ENCODE measurements at places on chromosomes 7 and 10.

DNA sequence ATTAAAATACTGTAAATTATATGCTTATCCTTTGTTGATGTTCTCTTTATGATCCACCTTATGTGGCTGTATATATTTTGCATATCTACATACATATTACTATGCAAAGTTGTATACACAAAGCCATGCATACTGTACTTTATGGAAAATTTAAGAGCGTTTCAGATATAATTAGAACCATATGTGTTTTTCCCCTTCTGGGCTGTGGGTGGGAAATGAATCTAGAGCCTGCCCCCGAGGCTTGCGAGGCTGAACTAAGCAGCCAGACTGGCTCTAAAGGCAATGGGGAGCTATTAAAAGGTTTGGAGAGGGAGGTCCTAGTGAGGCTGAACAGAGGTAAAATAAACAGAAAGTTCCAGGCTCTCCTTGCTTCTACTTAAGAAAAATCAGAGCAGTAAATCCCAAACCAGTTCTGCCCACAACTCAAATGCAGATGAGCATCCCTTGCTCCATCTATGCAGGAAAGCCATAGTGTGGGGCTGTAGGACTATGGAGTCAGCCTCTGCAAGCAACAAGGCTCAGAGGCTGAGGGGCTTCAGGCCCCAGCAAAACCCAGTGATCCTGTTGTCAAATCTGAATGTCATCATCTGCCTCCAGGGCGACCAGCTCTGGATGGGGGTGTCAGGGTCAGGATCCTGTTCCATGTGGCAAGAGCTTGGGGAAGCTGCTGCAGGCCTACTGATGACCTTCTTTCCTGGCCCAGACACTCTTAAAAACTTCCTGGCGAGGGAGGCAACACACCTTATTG, 14.1 kb upstream of the DDIT4 start:
- no peak for DNase-seq

GRCh38 chr7:131546583-131547141, 9.8 kb downstream of the PODXL start:
- DNase-seq: no peak

- DNase-seq: no peak
Measured at GRCh38 chr10:123245264-123245663, 91.1 kb downstream of the BUB3 start.

DNA sequence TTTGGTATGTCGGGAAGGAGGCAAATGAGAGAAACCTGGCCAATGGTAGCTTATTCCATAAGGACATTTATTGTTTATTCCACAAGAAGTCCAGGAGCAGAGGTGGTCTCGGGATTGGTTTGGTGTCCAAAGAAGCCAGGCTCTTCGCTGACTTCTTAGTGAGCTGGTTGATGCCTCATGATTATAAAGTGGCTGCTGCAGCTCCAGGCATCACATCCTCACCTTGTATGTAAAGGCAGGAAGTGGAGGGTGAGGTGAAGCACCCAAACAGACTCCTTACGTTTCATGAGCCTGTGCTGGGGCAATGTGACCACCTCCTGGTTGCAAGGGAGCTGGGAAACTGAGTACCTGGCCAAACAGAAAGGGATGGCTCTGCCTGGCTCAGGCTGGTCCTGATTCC, 92.4 kb downstream of the MYL10 start:
- no peak for DNase-seq

DNA sequence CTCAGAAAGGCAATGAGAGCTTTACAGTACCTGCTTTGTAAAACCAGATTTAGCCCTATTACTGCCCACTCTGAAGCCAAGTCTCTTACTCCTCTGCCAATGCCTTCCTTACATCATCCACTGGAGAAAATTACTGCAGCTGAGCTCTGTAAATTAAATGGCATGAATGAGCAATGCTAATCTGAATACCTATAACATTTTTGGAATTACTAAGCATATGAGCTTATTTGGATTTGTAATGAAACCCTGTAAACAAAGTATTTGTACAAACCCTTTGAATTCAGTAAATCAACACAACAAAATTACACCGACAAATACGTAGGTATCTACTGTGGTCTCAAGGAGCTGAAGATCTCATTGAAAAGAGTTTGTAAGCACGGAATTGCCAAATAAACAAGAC, 12.1 kb upstream of the CCNY start:
- DNase-seq: no peak

GRCh38 chr7:91759205-91759863, 121.2 kb downstream of the MTERF1 start:
- peak; percentile 86 for DNase-seq

DNA sequence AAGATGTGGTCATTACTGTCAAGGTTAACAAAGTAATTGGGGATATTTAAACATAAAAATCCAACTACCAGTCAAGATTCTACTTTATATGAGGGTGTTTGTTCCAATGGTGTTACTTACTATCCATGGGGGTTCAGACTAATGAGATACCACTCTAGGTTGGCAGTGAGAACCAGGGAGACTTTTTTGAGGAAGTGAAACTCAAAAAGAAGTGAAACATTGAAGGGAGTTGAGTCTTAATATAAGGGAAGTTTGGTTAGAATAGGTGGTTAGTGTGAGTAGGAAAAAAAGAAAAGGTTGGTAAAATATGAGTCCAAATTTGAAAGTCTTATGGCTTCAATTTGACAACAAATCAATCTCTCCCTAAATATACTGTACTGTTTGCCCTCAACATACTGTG, 123.6 kb upstream of the ANK3 start:
- DNase-seq: no peak

DNA sequence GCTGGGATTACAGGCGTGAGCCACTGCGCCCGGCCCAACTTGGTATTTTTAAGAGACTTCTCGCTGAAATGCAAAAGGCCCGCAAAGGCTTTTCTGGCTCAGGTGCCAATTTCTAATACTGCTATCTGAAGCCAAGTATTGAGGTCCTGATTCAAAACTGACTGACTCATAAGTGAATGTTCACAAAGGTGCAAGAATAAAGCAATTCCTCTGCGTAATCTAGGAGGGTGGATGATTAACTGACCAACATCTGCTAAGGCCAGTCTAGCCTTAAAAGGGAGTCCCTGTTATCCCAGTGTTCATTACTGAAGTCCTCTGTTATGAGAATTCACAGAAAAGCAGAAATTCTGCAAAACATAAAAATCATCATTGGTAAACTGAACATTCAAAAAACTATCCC, 111.4 kb downstream of the SRPK2 start:
- DNase-seq: no peak

DNA sequence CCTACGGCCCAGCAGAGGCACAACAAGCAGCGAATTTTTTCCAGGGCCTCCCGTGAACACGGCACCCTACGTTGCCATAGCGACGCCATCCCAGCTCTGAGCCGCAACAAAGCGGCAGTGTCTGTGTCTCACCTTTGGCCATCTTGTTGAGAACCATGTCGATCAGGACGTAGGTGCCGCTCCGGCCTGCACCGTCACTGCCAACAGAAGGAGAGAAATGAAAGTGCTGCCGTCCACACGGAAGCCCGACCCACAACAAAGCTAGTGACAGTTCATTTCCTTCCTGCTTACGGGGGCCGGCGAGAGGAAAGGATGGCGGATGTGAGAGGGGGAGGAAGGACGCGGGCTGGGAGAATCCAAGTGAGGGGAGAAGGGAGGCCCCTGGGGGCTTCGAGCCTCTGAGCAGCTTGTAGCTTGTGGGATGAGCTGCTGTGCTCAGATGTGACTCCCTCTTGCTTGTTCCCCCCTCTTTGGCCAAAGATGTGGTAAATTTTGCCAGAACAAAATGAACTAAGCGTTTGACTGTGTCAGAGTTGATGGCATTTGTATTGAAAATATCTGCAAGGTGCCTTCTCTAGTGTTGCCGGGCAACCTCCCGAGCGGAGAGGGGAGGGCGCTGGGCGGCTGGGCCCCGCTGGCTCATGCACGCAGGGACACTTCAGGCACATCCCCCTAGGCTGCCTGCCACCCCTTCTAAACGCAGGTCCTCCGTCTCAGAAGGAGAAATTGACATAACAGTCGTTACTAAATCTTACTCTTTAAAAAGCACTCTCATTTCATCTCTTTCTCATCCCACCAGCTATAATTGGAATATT, 232.2 kb downstream of the DNAJB6 start:
- DNase-seq: peak; percentile 68

- DNase-seq: no peak
Measured at GRCh38 chr7:94510582-94511496, 1.2 kb downstream of the CASD1 start.

- no peak for DNase-seq
Measured at GRCh38 chr7:79612022-79612421, 158.6 kb upstream of the MAGI2 start.

DNA sequence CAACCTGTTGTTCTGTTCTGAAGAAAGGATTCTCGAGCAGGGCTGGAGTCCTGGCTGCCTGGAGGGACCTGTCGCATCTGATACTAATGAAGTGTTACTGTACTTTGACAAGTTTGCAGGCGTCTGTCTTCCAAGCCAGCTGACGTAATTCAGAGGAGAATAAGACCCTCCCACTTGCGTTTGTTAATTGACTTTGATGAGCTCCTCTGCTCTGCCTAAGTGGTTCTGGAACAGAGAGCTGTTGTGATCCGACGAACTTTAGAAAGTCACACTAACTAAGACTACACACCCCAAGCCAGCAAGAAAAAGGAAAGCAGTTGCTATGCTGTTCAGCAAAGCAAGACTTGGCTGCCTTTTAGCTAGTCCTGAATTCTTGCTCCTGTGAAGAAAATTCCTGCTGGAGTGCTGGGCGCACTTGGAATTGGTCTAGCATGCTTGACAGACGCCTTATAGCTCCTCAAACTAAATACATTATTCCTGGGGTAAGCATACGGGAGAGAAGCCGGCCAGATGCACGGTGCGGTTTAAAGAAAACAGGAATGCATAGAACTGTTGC, 200.3 kb downstream of the CACNB2 start:
- DNase-seq: peak; percentile 54

GRCh38 chr7:139451638-139452037, 31.8 kb downstream of the KLRG2 start:
- DNase-seq: no peak

GRCh38 chr7:85039196-85039923, 147.5 kb downstream of the SEMA3D start:
- DNase-seq: no peak

DNA sequence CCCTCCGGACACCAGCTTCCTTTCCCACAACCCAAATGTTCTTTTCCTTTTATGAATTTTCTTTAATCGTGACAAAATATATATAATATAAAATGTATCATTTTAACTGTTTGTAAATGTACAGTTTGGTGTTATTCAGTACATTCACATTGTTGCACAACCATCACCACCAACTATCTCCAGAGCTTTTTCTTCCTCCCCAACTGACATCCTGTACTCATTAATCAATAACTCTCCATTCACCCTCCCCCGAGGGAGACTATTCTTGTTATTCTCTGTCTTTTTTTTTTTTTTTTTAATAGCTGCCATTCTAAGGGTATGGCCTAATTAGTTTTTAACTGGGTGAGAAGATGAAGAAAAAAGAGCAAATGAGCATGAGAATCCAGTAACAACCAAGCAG, 30.6 kb upstream of the ITGB1 start:
- no peak for DNase-seq

GRCh38 chr10:60430836-60431597, 41.3 kb upstream of the ANK3 start:
- no peak for DNase-seq

DNA sequence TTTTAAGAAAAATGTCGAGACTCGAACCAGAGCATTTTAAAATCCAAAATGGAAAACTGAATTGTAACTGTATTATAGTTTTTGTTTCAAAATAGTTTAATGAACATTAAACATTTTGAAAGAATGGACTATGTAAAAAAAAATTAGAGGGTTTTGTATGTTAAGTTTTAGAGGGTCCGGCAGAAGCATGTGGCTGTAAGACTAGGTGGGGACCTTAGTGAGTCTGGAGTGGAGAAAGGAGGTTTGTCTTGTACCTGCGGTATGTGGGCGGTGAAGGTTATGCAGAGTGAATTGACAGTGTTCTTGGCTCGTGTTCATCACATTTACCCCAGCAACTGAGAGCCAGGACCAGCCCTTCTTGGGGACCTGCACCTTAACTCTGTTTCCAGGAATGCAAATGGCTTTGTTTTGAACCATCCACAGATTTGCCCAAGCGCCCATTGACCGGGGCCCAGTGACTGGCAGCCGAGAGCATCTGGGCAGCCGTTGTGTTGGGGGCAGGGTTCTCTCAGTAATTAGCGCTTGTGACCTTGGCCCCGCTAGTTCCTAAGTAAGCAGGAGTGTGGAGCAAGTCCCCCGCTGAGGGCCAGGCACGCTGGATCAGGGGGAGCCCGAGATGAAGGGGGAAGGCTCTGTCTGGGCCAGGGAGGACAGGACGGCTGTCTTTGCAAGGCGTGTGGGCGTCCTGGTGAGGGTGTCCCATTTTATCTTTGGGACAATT, 1.4 kb upstream of the KLF6 start:
- DNase-seq: peak; percentile 74

DNA sequence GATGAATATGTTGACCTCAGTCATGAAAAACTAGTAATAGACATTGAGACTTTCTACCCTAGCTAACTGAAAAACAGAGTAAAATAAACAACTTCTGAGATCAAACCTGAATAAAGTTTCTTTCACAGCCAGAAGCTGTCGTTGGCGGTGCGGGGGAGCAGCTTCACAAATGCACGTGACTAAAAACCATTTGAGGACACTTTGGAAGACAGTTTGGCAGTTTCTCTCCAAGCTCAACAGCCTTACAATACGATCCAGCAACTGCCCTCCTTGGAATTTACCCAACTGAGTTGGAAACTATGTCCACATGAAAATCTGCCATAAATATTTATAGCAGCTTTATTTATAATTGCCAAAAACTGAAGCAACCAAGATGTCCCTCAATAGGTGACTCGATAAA, 63.1 kb downstream of the CYTH3 start:
- DNase-seq: no peak

GRCh38 chr7:41147606-41148485, 555.0 kb downstream of the INHBA start:
- DNase-seq: no peak

- no peak for DNase-seq
Measured at GRCh38 chr10:50382576-50383023, 131.3 kb upstream of the ASAH2 start.

GRCh38 chr10:71933651-71934050, 30.5 kb upstream of the CHST3 start:
- no peak for DNase-seq

DNA sequence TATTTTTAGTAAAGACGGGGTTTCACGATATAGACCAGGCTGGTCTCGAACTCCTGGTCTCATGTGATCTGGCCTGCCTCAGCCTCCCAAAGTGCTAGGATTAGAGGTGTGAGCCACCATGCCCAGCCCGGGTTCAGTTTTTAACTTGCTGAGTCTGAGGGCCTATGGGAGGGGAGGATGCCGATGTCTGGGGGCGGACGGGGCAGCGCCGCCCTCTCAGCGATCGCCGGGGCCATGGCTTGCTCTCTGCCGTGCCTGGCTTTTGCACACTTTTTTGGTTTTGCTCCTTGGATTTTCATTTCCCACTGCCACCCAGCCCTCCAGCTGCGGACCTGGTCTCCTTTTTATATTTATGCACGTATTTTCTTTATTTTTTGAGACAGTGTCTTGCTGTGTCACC, 15.2 kb upstream of the COL26A1 start:
- no peak for DNase-seq

GRCh38 chr7:3493499-3493898, 192.4 kb downstream of the SDK1 start:
- no peak for DNase-seq

- DNase-seq: peak; percentile 18
Measured at GRCh38 chr10:86368046-86368445, 1.5 kb upstream of the GRID1 start.

- DNase-seq: no peak
Measured at GRCh38 chr7:24907311-24907886, 72.6 kb downstream of the OSBPL3 start.
